AG09319 (cell line): ENCODE measurements at places on chromosomes 4 and X.

- no peak for DNase-seq
Observed at GRCh38 chr4:59455751-59456150, 1744.4 kb upstream of the ADGRL3 start.

GRCh38 chr4:108087293-108087967 lies 81.3 kb downstream of the LEF1 start:
- DNase-seq, result no peak

- DNase-seq, result no peak
Observed at GRCh38 chr4:154836030-154836429, 55.0 kb downstream of the RBM46 start.

- DNase-seq, result no peak
Observed at GRCh38 chr4:112185740-112186670, 40.8 kb downstream of the FAM241A start.

DNA sequence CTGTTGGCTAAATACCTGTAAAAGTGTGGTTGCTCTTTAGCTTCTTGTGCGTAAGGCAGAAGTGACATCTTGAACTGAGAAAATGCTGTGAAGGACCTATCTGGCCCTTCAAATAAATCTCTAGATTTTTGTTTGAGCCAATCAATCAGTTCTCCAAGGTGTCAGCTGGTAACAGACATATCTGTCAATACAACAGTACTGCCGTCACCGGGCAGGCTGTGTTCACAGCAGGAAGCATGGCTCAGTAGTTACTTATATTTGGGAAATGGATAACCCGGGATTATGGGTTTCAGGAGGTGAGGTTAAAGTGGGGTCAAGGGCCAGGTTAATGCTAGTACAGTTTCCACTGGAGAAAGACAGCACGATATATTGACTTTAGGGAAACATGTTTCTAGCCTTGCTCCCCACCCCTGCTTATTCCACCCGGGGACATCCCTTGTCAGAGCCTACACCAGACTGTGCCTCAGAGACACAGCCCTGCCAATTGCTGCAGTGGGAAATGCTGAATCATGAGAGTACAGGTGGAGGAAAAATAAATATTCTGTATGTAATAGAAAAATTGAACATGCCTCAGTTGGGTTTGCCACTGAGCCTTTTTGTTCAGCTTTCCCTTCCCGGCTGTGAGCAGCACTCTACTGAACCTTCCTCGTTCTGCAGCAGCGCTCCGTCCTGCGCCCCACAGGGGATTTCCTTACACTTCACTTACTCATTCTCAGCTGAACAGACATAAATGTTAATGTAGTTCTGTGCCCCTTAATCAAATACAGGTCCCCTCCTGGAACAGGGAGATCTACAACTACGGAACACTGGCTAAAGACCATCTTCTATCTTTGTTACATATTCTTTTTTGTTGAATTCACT lies 121.1 kb downstream of the MGST2 start:
- DNase-seq, result no peak

- peak; percentile 7 for DNase-seq
Observed at GRCh38 chrX:12610079-12610478, 181.1 kb upstream of the PRPS2 start.

GRCh38 chrX:17464194-17464593 lies 89.2 kb downstream of the NHS start:
- DNase-seq, result no peak

- DNase-seq, result no peak
Observed at GRCh38 chr4:141635736-141636081, 674 bp upstream of the IL15 start.

- no peak for DNase-seq
Observed at GRCh38 chr4:83631066-83631465, 95.2 kb downstream of the GPAT3 start.

DNA sequence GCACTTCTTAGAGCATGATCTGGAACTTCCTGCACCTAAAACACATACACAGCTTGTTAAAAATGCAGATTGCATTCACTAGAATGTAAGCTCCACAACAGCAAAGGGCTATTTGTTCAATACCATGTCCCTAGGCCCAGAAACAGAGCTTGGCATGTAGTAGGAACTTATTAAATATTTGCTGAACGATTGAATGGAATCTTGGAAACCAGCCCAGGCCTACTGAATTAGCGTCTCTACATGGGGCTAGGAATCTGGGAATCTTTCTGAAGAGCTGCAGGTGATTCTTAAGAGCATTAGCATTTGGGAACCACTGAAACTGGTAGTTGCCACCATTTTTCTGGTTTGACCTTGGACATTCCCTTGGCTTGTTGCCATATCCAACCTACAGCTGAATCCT lies 234.1 kb downstream of the STIM2 start:
- DNase-seq, result no peak

DNA sequence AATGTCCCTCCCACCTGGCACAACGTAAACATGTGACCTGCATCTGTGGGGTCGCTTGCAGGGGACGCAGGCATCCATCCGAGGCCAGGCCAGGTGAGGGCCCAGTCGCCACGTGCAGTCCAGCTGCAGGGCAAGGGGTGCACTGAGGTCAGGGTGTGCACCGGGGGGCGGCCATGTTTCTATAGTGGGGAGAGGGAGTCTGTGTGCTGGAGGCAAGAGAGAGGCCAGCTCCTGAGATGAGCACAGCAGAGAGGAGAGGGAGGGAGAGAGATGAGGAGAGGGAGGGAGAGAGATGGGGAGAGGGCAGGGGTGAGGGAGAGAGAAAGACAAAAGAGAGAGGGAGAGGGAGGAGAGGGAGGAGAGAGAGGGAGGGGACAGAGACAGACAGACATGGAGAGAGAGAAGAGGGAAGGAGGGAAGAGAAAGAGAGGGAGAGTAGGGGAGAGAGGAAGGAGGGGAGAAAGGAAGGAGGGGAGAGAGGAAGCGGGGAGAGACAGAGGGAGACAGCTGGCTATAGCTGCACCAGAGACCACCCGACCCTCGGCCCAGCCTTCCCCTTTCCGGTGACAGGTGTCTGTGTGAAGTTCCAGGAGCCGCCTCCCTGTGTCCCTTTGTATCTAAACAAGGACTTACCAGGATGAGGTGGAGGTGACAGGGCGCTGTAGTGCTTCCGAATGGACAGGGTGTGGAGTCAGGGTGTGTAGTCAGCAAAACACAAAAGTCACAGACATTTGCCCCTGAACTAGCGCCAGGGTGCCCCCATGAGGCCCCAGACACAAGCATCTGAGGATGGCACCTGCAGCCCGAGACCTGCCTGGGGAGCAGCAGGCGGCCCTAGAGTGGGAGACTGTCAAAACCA lies 68.7 kb downstream of the ADRA2C start:
- DNase-seq, result no peak

DNA sequence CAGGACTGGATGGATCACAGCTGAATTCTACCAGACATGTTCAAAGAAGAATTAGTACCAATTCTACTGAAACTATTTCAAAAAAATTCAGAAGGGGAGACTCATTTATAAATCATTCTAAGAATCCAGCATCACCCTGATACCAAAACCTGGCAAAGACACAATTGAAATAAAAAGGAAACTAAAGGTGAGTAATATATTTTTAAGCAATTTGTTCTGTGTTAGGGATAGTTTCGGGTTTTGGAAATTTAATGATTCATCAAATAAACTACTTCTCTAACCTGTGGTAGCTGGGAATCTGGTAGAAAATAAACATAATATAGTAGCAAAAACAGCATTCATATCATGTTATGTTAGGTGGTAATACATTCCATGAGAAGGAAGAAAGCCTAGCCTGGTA lies 662.2 kb upstream of the BOD1L1 start:
- no peak for DNase-seq

DNA sequence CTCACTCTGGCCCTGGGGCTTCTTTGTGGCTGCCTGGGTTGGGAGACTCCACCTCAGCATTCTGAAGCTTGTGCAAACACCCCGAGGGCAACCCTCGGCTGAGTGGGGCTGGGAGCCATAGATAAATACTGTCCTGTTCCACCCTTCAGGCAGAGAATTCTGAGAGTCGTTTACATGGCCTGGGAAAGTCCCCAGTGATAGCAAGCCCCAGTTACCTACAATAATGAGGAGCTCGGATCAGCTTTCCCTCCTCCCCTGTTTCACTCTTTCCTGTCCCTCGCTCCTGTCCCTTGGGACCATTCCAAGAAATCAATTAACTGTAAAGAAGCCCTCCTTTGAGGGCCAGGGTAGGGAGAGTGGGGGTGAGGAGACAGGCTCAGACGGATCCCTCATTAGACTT lies 31.6 kb upstream of the DDX3X start:
- DNase-seq, result no peak

DNA sequence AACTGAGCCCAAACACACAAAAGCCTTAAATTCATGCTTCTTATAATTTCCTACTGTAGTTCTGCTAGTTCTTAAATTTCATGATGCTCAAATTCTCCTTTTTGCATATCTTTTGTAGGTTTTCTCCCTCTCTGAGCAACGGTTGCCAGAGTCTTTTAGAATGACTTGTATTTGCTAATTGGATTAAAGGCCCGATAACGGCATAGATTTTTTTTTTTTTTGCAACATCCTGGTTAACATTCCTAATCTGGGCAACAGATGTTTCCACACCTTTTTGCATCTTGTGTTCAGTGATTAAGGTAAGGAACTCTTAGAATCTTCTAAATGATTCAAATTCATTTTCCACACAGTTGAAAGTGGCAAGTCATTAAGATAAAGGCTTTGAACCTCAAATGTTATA lies 66.3 kb upstream of the ADGRG2 start:
- DNase-seq, result no peak

GRCh38 chr4:1952058-1952700 lies 56.6 kb downstream of the NELFA start:
- no peak for DNase-seq

DNA sequence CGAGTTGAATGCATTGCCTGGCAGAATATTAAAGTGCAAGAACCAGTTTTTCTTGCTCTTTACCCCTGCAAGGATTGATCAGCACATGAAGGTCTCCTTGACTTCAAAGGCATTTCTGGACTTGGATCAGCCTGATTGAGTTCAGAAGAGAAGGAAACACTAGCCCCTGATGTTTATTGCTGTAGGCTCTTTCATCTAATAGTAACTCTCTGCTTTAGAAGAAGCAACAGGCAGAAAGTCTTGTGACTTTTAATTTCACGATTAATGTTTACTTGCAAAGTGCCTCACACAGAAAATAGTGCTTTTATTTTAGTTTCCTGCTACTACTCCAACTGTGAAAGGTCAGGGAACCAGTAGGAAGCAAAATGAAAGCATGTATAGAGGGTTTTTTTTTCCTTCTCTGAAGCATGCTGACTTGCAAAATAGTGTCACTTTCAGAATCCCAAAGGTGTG lies 69.1 kb downstream of the PCDH7 start:
- no peak for DNase-seq

GRCh38 chrX:71057848-71058530 lies 10.1 kb downstream of the SNX12 start:
- DNase-seq, result no peak

- DNase-seq, result no peak
Observed at GRCh38 chr4:6752486-6752829, 30.1 kb upstream of the KIAA0232 start.

- no peak for DNase-seq
Observed at GRCh38 chrX:149568701-149569296, 18.5 kb downstream of the MAGEA9B start.

DNA sequence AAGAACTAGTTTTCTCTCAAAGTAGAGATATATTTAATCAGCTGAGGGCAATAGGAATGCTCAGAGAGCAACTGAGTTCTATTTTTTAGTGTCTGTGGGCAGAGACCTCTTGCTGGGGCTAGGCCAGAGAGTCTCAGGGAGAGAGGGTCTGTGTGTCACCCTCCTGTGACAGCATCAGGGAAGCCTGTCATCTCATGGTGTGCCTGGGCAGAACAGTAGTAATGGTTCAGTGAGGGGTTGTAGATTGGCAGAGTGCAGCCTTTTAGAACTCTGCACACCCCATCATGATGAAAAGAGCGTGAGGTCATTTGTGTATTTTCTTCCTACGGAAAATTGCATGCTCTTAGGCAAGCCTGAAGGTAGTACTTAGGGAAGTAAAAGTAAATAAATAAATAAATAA lies 1396.5 kb upstream of the AGA start:
- DNase-seq, result no peak

DNA sequence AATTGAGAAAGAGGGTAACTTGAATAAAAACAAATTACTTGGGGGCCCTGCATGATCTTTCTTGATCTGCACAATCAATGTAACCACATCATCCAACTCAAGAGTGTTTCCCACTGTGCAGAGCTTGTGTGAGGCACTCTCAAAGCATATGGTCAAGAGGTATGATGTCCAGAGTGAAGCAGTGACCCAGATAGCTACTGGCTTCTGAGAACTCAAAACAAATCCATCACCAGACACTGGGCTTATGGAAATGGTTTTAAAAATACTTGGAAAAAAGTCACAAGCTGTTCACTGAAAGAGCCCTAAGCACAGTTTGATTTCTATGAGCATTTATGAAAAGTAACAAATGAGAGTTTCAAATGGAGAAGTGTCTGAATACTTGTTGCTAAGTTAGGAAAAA lies 361.0 kb downstream of the GRXCR1 start:
- no peak for DNase-seq

- no peak for DNase-seq
Observed at GRCh38 chr4:81060587-81061343, 30.3 kb downstream of the BMP3 start.

- DNase-seq, result no peak
Observed at GRCh38 chrX:80432863-80433262, 12.6 kb downstream of the TENT5D start.

- no peak for DNase-seq
Observed at GRCh38 chrX:36961590-36961989, 46.6 kb upstream of the FAM47C start.

- no peak for DNase-seq
Observed at GRCh38 chr4:184614509-184614908, 34.7 kb downstream of the CASP3 start.

DNA sequence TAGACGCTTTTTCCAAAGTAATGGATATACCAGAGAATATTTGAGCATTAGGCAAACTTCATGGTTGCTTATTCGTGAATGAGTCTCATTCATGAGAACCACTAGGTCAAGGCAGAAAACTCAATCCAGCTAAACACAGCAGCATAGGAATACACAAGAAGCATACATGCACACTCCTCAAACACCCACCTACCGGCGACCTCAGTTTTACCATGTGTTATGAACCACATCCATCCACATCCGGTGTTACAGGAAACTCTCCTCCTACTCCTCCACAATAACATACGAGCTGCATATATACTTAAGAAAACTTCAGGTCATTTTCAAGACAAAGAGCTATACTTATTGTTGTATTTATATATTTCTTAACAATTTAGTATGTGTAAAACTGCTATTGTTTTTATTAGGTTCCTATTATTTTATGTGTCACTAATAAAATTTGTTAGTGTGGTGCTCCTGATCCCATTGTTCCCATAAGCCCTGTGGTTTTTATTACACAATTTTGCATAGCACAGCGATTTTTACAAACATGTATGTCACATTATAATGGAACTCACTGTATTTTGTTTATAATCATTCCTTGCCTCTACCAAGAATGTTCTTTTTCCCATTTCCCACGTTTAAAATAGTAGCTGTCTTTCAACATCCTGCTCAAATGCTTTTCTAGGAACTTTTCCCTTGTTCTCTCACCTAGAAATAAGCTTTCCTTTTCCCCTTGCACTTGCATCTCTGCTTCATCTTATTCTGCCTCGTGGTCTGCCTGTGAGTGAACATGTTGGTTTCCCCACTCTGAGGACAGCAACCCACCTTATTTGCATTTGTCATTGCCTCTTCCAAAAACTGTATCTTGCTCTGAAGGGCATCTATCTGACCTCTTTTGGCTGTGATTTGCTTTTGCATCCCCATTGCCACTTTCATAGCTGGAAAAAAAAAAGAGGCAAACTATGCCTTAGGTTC lies 48.3 kb downstream of the STBD1 start:
- DNase-seq, result no peak
